ENCODE measurements at places on chromosomes 3 and 15.

DNA sequence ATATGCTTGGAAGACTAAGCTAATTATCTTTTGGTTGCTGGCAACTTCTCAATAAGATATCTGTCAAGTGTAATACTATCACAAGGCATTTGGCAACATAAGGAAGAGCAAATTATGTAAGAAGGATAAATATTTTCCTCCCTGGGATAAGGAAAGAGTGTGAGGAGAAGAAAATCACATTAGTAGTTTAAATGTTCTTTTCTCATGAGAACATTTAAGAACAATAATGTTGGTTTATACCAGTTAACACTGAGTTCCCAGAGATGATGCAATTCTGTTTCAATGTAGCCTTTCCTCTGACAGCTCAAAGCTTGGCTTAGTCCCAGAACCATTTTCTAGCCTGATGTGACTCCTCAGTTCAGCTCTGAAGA is 66.1 kb upstream of the NPHP3 start:
- DNase-seq: peak; percentile 75

GRCh38 chr3:34183114-34183513 is 384.7 kb downstream of the PDCD6IP start:
- no peak for DNase-seq

GRCh38 chr15:99692825-99693224 is 40.4 kb downstream of the LYSMD4 start:
- no peak for DNase-seq

DNA sequence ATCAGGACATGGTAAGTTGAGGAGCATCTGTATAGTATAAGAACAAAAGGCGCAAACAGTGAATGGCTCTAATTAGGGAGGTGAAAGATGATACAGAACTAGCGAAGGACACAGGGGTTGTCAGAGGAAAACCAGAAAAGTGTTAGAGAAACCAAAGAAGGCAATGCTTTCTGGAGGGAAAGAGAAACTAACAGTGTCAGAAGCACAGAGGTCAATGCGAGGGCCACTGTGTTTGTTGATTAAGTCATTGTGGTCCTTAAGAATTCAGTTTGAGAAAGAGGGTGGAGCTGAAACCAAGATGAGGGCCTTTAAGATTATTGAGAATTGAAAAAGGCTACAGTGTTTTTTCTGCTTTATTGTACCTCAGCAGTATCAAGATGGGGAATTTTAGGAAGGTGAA is 28.8 kb downstream of the ATG7 start:
- no peak for DNase-seq

All from urinary bladder (tissue), 4 donors.